T-helper 22 cell (primary cell): ENCODE measurements at places on chromosomes 3 and 15.

GRCh38 chr3:190026154-190026553, 94.5 kb downstream of the P3H2 start:
- DNase-seq: no peak

GRCh38 chr15:70342554-70343548, 245.1 kb upstream of the TLE3 start:
- DNase-seq: no peak

DNA sequence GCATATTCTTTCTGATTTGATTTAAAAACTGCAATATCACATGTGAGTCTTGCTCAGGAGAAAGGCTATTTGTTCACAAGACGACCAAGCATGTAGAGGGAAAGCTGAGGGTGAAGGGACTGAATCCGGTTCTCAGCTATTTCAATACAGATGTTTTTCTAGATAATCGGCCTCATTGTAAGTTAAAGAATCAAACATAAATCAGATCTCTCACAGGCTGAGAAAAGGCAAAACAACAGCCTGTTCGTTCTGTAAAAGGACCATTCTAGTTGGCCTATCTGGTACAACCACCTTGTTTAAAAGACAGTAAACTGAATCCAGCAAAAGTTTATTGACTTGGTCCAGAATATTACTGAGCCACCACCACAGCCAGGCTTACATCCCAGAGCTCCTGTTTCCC, 1045.7 kb upstream of the CFAP20DC start:
- DNase-seq: no peak

GRCh38 chr3:133840767-133841166, 35.2 kb downstream of the SRPRB start:
- no peak for DNase-seq

DNA sequence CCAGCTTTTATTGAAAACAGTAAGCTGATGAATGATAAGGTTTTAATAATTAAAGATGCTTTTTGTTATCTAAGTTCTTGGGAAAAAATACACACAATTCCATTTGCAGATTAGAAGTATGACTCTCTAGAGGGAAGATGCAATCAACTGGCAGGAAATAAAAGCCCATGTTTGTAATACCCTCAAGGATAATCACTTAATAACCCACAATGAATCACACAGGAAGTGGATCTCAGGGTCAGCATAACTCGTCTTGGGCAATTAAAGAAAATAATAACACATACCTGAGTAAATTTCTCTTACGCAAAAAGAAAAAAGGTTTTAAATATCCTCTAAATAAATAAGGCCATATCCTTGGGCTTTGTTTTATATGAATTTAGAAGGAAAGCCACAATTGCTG, 9.4 kb upstream of the EID1 start:
- DNase-seq: no peak

GRCh38 chr3:28244491-28244890, 3.1 kb downstream of the CMC1 start:
- DNase-seq: no peak

DNA sequence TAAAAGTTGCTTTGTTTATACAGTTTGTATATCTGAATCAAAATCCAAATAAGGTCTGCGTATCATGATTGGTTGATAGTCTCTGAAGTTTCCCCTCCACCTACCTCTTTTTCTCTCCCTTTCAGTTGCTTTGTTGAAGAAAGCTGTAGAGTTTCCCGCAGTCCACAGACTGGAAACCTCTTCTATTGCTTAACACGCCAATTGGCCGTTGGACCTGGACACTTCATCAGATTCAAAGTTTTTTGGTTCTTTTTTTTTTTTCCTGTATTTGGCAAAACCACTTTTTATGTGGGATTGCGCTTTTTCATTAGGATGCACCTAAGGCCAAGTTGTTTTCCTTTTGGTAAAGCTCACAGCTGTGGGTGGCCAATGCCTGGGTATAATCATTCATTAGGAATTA, 14.5 kb upstream of the TM4SF1 start:
- DNase-seq: no peak

GRCh38 chr15:35087759-35088158, 2.7 kb upstream of the NANOGP8 start:
- DNase-seq: no peak

GRCh38 chr3:186646106-186646505, 5.9 kb downstream of the FETUB start:
- no peak for DNase-seq

DNA sequence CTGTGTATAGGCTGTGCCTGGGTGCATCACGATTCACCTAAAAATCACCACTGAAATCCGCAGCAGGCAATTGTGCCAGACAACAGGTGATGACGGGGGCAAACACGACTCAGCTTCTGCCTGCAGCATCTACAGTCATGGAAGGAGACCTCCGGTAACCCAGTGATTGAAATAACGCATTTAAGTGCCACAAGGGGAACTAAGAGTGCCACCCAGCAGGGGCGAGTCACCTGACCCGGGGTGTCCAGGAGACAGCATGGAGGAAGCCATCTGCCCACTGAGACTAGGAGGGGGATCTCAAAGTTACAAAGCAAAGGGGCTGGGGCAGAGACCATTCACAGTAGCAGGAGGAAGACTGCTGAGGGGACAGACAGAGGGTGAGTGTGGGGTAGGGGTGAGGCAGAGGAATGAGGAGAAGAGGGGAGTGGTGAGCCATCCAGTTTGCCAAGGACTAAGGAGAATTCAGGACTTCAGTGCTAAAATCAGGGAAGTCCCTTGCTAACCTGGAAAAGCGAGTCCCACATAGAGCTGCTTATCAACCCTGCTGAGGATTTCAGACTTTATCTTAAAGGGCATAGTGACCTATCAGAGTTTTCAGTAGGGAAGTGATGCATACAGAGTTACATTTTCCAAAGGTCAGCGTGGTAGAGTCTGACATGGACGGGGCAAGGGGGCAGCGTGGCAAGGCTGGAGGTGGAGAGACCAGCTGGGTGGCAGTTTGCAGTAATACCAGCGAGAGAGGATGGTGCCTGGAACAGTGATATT, 256.7 kb upstream of the HES1 start:
- DNase-seq: no peak

- DNase-seq: no peak
These were observed 483.6 kb downstream of the GBE1 start for GRCh38 chr3:81277853-81278252.

DNA sequence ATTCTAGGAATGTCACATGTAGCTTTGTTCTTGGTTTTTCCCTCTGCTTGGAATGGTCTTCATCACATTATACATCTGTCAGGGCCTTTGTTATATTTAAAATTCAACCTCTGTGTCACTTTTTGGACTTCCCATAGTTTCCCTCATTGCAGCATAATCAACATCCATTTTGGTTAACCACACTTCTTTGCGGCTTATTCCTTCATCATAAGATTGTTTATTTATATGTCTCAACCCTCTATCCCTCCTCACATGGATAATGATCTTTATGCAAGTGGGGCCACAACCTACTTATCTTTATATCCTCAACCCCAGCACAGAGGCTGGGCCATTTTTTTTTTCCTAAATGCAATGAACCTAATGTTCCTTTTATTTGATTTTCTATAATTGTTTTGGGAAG, 260.0 kb upstream of the THBS1 start:
- DNase-seq: no peak

- no peak for DNase-seq
These were observed 13.0 kb downstream of the P2RY12 start for GRCh38 chr3:151371526-151371925.

DNA sequence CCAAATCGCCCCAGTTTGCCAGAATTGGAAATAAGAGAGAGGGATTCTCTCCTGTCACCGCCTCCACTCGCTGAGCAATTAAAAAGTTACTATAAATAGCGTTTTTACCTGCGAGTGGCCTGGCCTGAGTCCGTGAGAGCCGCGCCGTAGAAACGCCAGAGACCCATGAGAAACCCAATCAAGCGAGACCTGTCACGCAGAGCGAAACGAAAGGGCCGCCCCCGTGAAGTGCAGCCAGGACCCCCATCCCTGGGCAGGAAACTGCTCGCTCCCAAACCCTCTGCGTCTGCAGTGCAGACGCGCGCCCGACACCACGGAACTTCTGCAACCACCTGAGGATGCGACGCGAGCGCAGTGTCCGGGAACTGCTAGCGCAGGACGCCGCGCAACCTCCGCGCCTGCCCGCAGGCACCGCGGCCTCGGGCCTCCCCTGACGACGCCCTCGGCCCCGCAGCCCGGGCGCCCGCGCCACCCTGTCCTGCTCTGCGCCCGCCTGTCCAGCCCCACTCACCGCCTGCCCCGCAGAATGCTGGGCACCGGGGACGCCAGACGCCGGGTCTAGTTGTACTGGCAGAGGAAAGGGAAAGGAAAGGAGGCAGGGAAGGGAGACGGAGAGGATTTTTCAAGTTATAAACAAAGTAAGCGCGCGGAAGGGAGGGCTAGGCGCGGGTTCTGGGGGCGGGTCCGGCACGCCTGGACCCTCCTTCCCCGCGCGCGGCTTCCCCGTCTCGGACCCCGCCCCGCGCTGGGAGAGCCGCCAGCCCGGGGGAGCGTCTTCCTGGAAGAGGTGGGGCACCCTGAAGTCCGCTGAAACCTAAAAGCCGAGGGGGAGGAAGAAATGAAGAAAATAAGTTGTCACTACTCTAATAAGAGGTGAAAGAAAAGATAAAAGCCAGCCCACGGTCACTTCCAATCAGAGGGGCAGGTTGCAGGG, at the start of gene PLSCR4:
Gene PLSCR4 (minus strand): TSS at position 657 of the 934 bp plus-strand sequence. CDS start 29,034 bp downstream, outside the sequence.
- DNase-seq: no peak

DNA sequence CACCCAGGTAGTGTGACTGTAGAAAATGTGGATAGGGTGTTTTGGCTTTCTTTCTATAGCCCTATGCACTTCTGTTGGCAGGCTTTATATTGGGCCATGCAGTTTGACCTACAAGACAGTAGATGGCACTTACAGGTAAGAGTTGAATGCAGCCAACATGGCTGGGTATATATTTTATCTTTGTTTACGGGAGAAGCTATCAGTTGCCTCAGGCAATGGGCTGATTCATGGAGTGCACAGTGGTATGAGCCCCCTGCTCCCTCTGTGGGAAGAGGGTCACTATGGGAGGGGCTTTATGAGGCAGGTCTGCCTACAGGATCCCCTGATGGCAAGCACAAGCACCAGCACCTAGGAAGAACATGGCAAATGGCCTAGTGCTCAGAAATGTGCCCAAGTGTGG, 301.2 kb upstream of the CDIN1 start:
- no peak for DNase-seq

DNA sequence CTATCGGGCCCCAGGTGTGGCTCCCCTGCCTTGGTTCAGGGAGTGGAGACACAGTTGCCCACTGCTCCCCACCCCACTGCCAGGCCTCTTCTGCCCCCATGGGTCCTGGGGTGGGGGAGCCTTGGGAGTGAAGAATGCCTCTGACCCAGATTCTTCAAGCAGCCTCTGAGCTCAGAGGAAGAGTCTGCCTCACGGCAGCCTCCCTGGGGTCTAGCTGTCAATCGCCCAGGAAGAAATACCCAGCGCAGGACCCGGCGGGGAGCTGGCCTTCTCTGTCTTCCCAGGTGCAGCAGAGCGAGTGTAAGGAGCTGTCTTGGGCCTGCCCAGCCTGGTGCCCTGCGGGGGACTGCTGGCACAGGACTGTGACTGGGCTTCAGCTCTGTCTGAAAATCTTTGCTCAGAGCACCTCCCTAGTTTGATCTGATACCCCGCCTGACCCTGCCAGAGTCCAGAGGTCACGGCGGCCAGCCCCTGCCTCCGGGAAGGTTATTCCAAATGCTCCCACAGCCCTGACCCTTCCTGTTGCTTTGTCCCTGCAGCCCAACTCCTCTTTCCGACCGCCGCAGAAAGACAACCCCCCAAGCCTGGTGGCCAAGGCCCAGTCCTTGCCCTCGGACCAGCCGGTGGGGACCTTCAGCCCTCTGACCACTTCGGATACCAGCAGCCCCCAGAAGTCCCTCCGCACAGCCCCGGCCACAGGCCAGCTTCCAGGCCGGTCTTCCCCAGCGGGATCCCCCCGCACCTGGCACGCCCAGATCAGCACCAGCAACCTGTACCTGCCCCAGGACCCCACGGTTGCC, 11.0 kb downstream of the ANKRD63 start:
- no peak for DNase-seq

- no peak for DNase-seq
These were observed 3.1 kb upstream of the CDV3 start for GRCh38 chr3:133570139-133570936.

DNA sequence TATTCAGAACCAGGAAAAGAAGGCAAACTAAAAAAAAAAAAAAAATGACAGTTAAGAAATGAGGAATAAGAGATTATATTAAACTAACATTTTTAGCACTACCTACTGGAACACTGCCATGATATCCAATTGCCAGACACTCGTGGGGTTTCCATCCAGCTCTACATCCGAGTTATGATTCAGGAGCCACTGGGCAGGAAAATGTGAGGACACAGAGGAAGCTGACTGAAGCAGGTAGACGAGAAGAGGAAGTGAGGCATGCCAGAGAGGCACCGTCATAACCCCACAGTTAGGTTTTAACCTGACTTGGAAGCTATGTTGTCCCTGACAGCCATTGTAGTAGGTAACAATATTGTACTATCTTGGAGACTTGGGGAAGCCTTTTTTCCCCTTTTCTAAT, 495.0 kb downstream of the NLGN1 start:
- DNase-seq: no peak

GRCh38 chr3:30263925-30264313, 342.5 kb upstream of the TGFBR2 start:
- no peak for DNase-seq

DNA sequence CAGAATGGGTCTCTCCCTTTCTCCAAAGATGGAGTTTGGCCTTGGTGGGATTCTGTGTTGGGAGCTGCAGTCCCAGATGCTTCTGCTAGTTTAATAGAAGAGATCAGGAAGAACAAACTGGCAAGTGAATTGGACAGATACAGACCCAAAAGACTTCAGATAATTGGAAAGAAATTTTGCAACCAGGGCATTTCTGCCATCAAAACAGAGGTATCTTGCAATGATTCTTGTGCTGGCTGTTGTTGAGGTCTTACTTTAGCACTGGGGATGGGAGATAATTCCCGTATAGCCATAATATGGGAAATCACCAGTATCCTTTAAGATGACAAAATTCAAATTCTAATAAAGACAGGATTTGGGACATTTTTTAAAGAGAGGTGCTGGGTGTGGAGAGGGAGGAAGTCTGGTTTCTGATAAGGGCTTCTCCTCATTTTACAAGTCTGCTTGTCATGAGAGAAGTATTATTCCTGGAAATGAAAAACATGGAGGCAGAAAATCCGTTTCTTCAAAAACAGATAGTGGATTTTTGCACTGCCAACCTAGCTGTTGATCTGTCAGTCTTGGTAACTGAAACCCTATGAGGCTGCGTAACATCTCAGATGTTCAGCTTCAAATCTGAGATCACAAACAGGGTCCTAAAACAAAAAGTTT, 40.1 kb downstream of the FNDC3B start:
- DNase-seq: no peak

- no peak for DNase-seq
These were observed 31.0 kb downstream of the HEG1 start for GRCh38 chr3:125024817-125025216.

GRCh38 chr15:45594319-45594718, 7.1 kb downstream of the BLOC1S6 start:
- DNase-seq: no peak

- DNase-seq: no peak
These were observed 965 bp downstream of the FLNB start for GRCh38 chr3:58009026-58009748.

DNA sequence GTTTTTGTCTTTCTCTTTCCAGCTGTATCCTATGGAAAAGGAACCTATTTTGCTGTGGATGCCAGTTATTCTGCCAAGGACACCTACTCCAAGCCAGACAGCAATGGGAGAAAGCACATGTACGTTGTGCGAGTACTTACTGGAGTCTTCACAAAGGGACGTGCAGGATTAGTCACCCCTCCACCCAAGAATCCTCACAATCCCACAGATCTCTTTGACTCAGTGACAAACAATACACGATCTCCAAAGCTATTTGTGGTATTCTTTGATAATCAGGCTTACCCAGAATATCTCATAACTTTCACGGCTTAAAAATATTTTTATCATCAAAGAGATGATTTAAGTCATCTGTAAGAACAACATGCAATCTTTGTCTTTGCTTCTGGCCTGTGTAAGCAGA, 44.9 kb upstream of the PARP14 start:
- no peak for DNase-seq
